ENCODE measurements at places on chromosomes 12 and 14.

DNA sequence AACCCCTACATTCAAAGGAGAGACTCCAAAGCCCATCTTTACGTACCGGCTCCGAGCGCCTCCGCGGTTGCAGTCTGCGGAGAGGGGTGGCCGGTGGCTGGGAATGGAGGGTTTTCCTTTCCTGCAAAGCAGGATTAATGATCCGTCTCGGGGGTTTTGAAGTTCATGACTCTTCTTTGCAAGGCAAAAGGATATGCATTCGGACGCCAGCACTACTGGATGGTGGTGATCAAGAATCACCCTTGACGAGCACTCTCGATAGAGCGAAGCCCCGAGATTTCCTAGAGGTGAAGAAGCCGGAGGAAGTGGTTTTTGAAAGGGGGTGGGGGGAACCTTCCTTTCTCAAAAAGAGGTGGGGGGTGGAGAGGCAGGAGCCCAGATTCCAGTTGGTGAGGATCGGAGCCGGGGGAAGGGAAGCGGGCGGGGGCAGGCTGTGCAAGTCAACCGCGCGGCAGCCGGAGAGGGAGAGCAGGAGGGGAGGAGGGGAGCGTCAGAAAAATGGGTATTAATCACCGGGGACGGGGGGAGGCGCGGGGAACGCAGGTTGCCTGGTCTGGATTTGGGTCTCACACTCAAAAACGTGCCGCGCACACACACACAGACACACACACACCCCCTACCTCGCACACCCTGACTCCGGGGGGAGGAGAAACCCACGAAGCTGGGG lies at the start of gene GRIN2B:
GRIN2B (minus strand) TSS at position 307 of the 667 bp plus-strand sequence. CDS start 115,394 bp downstream, outside the sequence.
- DNase-seq: no peak

GRCh38 chr12:79514730-79515529 lies 175.8 kb downstream of the PAWR start:
- DNase-seq: no peak

DNA sequence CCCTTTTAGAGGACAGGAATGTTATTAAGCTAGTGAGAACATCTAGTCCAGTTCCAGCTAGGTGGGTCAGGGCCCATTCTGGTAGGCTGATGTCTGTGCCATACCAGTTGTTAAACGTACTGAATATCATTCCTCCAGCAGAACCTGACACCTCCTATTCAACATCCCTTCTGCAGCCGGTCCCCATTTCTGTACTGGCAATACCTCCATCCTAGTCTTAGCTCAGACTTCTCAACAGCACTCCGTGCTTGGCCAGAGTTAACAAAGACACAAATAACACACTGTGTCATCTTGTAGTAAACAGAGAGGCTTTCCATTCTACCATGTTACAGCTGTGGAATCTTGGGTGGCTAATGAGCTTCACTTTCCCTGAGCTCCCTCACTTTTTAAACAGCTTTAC lies 94.3 kb upstream of the PDE3A start:
- no peak for DNase-seq

DNA sequence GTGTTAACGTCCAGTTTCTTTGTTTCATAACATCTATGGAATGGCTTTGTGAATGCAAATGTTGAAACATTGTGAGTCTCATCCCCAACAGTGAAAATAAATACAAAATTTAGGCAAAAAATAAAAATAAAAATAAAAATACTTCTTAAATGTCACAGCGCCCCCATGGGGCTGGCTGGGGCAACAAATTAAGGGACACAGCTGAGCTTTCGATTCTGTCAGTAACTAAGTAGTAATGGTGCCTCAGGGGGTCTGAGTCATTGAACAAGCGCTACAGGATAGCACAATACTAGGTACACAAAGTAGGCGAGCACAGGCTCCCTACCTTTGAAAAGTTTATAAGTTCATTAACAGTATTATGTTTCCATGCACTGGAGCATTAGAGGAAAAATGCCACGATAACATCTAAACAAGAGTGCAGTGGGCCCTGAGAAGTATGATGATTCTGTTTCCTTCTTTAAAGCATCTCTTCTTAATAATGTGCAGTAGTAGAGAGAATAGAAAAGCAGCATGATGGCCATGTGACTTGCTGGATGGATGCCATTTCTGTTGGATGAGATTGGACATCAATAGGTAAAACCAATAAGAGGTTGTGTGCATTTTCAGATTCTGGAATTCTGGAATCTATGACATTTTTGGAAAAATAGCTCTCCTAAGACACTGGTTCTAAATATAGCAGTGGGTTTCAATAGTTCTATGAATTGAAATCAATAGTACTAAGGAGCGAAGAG lies 667.2 kb downstream of the DIO2 start:
- DNase-seq: no peak

DNA sequence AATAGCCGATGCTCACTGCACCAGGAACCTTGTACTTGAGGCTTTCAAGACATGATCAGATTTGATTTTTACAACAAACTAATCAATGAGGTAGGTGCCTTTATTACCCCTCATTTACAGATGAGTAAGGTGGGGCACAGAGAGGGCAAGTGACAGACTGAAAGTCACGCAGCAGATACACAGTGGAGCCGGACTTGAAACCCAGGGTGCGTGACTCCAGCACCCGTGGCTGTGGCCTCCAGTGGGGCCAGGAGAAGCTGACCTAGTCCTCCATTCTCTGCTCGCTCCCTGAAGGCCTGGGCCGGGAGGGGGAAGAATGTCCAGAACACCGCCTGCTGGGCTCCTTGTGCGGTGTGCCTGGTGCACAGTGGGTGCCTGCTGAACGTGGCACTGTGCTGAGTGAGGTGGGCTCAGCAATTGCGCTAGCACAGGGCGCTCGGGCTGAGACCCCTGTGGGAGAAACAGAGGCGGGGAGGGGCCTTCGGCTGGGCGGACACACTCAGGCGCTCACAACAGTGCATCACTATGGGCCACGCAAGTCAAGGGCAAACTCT lies 125.2 kb downstream of the CALM1 start:
- no peak for DNase-seq

DNA sequence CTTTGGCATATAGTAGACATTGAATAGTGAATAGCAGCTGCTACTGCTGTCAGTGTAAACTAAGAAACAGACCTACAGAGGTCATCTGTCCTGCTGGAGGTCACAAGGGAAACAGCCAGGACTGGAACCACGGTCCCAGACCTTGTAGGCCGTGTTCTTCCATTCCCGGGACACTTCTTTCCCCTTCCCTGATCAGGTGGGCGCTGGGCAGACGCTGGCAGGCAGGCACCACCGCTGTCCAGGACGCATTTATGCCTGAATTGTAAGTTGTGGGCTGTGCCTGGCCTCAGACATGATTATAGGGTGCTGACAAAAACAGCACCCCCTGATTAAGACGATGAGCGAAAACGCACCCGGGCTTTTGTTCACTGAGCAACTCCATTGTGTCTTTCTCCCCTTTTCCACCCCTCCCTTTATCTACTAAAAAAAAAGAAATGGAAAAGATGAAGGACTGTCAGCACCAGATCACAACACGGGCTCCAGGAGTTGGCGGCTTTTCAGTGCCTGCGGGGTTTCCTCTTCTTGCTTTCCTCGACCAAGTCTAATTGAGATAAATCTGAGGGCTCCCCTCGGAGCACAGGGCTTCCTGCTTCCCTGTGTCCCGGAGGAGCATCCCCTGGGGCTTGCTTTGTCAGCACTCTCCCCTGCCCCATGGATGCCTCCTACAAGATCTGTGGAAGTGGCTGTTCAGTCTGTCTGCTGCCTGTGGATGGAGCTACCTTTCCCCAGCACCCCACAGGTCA lies 80.6 kb downstream of the TSPAN9 start:
- DNase-seq: no peak

DNA sequence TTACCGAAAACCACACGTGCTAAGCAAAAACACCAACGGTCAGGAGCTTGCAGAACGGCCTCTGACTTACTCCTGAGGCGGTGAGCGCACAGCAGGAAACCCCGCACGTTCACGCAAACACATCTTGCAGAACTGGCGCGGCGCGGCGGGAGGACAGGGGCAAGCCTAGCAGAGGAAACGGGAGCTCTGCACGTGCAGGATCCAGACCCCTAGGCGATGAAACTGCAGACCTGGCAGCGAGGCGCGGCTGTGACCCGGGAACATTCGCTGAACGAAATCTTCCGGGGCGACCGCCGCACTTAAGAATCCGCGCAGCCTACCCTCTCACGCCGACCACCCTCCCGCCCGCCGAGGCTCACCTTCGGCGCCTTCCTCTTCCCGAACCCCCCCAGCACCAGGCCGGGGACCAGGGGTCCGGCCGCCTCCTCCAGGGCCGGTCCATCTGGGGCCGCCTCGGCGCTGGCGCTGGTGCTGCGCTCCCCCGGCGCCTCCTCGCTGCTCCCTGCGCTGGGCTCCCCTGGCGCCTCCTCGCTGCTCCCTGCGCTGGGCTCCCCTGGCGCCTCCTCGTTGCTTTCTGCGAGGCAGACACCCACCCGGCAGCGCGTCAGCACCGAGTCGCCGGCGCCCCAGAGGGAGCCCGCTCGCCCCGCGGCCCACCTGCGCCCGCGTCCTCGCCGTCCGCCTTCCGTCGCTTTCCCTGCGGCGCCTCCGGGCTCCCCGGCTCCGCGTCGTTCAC lies 615 bp downstream of the DDX51 start:
- peak; percentile 12 for DNase-seq

DNA sequence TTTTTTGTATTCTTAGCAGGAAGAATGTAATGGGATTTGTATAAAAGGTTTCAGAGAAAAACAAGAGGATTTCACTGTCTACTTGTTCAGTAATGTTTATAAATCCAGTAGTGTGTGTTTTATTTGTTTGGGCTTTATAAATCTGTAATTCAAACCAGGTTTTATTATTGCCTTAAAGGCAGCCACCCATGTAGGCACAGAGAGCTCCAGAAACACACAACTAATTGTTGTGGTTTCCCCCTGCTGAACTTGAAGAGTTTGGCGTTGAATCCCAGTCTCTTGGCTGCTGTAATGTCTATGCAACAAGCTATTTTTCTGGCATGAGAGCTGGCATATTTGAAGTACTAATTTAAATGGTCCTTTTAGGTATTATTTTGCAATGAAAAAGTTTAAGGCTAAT lies 63.4 kb upstream of the SLCO1C1 start:
- DNase-seq: no peak

GRCh38 chr12:1809591-1810190 lies 10.7 kb upstream of the LRTM2 start:
- DNase-seq: no peak

- DNase-seq: peak; percentile 57
Observed at GRCh38 chr12:14239350-14239934, 126.0 kb upstream of the ATF7IP start.

DNA sequence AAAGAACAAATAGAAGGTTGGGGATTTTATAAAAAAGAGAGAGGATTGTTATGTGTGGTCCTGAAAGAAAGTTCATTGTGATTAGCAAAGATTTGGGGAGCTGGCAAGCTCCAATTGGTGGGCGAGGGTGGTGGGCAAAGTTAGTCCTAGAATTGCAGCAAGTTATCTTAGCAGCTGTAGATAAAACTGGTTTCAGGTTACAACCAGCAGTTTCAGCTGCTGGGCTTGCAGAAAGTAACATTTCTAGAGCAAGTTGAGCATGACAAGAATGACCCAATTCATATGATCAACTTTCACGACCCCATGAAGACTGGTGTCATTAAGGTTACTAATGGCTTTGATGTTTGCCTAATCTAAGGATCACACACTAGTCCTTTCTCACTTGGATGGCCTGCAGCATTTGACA lies 177.9 kb upstream of the NUDT4 start:
- no peak for DNase-seq

DNA sequence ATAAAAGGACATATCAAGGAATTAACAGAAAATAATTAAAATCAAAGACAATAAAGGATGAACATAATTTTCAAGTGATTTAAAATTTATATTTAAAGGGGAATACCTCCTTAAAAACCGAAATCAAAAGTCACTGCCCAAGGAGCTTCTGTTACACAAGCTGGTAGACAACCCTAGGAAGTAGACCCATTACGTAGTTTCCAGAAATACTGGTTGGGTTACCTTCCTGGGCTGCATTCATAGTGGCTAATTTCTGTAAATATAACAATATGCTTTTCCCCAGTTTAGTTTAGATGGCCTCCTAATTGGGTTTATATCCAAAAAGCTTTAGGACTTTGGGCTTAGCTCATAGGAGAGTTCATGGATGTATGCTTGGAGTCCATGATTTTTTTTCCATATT lies 2.1 kb upstream of the EDDM3A start:
- no peak for DNase-seq

GRCh38 chr14:105528586-105529318 lies 2.4 kb downstream of the TMEM121 start:
- DNase-seq: no peak

- no peak for DNase-seq
Observed at GRCh38 chr12:113470871-113471618, 626 bp downstream of the LHX5 start.

DNA sequence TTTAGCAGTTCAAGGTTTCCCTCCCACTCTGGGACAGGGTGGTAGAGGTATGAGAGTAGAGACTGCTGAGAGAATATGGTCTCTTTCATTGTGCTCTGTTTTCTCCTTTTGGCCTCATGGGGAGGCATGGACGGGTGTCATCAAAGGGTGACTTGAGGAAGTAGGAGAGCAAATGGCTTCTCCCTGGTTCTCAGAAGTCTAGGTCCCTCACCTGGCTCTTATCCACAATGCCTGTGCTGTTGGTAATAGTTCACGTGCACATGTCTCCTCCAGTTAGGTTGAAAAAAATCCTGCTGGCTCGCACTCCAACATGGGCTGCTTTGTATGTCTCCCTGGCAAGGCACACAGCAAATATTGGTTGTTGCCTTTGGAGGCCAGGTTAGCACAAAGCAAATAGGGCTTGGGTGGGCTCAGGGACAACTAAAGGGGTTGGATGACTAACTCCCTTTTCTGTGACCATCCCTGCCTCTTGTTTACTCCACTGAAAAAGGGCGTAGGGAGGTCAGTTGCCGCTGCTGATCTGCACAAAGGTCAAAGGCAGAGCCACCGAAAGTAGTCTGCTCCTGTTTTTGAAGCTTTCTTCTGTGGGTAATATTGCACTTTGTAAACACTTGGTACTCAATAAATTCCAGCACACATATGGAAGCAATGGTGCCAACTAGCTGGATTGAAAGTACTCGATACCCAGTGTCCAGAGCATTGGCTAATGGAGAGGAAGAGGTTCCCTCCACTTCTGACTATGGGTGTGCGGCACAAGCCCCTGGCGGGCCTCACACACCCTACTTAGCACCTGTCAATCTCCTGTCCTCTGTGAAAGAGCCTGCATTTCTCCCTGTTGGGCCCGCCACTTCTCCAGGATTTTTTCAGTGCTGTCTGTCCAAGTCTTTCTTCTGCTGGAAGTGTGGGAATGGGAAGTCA lies 121.8 kb downstream of the SLC38A6 start:
- no peak for DNase-seq

- peak; percentile 38 for DNase-seq
Observed at GRCh38 chr14:100159094-100159864, at the start of gene DEGS2. Gene DEGS2, minus strand, starts transcription at chr14:100159645. Its CDS starts 58 bp downstream, at chr14:100159587.

All from CD4-positive, alpha-beta T cell treated with Interleukin-2 at 100 ng/mL for 4 hours (primary cell).